ENCODE measurements at places on chromosomes 1 and 21. TPM values are rescaled to one million over a fixed set of nuclear protein-coding genes. Genes with fewer than 3 reads are reported as not detected.

GRCh38 chr1:55604179-55604578 is 389.0 kb upstream of the USP24 start:
- DNase-seq: no peak

DNA sequence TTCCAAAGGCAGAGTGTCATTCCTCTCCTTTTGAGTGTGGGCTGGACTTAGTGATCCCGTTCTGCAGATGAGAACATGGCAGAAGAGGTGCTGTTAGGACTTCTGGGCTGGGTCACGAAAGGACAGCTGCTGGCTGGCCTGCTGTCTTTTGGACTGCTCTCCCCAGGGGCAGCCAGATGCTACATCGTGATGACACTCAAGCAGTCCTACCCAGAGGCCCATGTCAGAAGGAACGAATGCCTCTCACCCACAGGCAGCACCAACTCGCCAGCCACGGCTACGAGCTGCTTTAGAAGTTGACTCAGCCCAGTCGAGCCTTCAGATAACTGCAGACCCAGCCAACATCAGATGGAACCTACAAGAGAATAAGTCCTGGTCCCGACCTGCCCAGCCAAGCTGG is 156.5 kb downstream of the KCNJ6 start:
- DNase-seq: no peak

Gene UBL4B
- total RNA-seq: 0.33 TPM

Gene ANGPTL3
- total RNA-seq: not detected

Gene CZIB
- 90.4 TPM for total RNA-seq

All from sigmoid colon (tissue), 7 donors.